ENCODE measurements at places on chromosomes 3 and 15.

- DNase-seq = no peak
Measured at GRCh38 chr3:169044331-169045113, 619.0 kb downstream of the MECOM start.

- peak; percentile 56 for DNase-seq
Measured at GRCh38 chr3:71512000-71512399, 71.5 kb downstream of the FOXP1 start.

- DNase-seq = peak; percentile 8
Measured at GRCh38 chr3:160486459-160486869, 36.9 kb upstream of the TRIM59 start.

DNA sequence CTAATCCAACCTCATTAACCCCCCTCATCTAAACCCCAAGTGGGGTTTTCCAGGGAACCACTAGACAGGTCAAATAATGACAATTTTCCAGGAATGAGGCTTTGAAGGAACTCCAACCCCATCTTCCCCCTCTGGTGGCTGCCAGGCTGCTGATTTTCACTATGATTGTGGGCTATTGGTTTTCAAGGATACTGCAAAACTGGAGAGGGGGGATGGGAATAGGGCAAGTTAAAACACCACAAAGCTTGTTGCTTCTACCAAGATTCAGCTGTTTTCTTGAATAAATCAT, 10.4 kb upstream of the ZNF662 start:
- DNase-seq = no peak

- no peak for DNase-seq
Measured at GRCh38 chr3:111972891-111973290, 5.9 kb upstream of the ABHD10 start.

- DNase-seq = no peak
Measured at GRCh38 chr3:43231276-43232000, 54.9 kb upstream of the SNRK start.

DNA sequence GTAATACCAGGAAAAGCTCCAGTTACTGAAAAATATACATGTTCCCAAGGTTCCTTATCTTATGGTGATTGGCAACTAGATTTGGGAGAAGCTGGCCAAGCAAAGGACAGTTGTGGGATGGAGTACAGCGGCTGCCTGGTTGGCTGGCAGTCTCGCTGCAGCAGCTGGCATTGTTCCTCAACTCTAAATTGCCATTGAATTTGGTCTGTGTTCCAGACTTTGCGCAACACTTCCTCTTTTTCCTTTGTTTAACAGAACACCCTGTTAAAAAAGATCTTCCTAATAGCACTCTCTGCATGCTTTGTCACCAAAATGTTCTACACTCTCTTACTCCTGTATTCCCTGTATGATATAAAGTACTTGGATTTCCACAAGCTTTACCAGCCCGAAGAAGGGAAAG, 420.6 kb upstream of the RBMS3 start:
- no peak for DNase-seq

DNA sequence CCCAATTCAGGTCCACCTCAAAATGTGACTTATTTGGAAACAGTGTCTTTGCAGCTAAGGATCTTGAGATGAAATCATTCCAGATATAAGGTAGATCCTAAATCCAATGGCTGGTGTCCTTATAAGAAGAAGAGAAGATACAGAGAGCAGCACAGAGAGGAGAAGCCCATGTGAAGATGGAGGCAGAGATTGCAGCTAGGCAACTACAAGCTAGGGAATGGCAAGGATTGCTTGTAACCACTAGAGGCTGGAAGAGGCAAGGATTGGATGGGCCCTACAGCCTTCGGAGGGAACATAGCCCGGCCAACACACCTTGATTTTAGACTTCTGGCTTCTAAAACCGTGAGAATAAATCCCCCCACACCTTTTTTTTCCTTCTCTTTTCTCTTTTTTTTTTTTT, 38.5 kb downstream of the SYN2 start:
- DNase-seq = no peak

DNA sequence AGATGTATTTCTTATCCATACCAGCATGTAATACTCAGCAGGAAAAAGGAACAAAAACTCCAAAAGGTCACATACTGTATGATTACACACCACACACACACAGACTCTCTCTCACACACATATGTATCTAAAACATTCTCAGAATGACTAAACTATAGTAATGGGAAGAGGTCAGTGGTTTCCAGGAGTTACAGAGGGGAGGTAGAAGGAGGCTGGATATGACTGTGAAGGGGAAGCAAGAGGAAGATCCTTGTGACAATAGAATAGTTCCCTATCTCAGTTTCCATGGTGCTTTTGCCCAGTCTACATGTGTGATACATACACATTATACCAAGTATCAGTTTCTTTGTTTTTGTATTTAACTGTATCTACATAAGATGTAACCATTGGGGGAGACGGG, 190.1 kb downstream of the IL5RA start:
- no peak for DNase-seq

- no peak for DNase-seq
Measured at GRCh38 chr3:39907981-39908380, 98.6 kb downstream of the MYRIP start.

Measured in central memory CD4-positive, alpha-beta T cell (primary cell).